ENCODE measurements at places on chromosomes 7 and 10. TPM values are rescaled to one million over a fixed set of nuclear protein-coding genes. Genes with fewer than 3 reads are reported as not detected.

Gene IGF2BP3
- total RNA-seq, result 0.39 TPM

Gene COL1A2
- total RNA-seq, result not detected

Gene PKD2L1
- total RNA-seq, result not detected

- DNase-seq, result no peak
Observed at GRCh38 chr7:119888251-119888650, 384.7 kb upstream of the KCND2 start.

DNA sequence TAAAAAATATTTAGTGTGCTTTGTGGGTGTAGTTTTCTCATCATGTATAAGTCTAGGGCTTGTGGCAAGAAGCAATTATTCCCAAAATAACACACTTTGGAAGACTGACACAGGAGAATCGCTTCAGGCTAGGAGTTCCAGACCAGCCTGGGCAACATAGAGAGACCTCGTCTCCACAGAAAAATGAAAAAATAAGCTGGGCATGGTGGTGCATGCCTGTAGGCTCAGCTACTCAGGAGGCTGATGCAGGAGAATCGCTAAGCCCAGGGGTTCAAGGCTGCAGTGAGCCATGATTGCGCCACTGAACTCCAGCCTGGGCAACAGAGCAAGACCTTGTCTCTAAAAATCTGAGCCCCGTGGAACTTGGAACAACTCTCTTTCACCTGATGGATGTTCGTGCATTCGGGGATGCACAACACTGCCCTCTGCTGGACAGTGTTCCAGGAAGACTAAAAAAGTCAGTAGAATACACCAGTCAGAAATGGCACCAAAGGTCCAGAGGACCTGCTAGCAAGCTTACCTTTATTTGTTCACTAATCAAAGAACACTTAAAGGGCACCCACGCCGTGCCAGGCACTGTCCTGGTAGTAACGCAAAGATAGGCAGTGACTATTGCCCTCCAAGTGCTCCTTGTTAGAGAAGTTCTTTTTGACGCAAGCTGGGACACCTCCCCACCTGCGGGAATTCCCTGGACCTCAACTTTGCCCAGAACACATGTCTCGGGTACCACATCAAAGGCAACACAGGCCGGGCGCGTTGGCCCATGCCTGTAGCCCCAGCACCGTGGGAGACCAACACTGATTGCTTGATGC, 81.9 kb upstream of the CALN1 start:
- DNase-seq, result peak; percentile 66

DNA sequence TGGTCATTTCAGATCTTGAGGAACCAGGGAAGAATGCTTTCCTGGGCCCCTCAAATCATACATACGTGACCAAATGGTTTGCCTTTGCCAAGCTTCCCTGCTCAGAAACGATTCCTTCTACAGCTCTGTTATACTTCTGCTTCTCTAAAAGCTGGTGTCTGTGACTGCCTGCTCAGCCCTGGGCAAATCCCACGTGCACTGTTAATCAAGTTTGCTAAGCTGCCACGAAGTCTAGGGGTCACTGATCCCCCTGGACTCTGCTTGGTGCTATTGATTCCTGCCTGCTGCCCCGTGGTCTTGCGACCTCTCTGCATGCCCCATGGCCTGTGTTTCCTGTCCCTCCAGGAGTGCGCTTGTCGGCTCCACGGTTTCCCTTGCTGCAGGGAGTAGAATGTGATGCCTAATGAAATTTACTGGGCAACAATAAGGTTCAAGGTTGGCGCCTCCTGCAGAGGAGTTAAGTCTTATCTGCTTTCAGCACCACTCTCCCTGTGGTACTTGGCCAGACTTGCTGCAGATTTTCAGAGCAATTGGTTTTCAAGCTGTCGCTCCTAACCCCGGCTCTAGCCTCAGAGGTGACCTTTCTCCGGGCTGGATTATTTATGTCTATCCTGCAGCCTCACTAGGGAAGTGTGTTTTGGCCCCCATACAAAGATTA, 201.6 kb upstream of the FZD8 start:
- no peak for DNase-seq

GRCh38 chr7:5526100-5526905, 102.7 kb upstream of the TNRC18 start:
- peak; percentile 78 for DNase-seq

DNA sequence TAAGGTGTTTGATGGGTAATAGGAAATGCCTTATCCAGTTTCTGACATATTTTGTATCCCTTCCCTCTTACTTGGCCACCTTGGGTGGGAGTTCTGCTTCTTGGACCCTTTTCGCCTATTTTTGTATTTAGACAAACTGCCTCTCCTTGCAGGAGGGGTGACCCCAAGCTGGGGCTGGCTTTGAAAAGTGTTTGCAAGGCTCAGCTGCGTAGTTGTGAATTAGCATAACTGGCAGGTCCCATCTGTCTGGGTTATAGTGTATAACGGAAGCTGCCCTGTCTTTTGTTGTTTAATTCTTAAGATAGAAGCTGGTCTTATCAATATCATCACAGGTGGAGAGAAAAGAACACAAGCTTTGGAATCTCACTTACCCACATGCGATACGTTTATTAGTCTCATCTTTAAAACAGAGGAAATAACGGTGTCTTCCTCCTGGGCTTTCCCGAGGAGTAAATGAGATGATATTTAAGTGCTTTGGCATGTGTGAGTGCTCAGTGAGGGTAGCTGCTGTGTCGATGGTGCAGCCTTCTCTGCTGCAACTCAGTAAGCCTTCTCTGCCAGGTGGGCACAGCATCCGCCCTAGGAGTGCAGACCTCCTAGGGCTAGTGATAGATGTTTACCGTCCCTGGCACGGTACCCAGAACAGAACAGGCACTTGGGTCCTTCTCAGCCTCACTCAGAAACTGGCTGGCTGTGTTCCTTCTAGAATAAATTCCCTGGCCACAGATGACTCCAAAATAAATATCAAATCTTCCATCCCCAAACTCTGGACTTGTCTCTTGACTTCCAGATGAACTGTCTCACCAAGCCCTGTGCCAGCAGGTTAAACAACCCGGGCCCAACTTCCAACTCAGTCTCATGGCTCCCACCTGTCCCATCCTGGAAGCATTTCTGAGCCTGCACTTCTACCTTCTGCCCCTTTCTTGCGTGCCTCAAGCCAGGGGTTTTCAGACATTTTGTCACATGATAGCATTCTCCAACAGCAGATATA, 227.3 kb downstream of the GFRA1 start:
- DNase-seq, result no peak

DNA sequence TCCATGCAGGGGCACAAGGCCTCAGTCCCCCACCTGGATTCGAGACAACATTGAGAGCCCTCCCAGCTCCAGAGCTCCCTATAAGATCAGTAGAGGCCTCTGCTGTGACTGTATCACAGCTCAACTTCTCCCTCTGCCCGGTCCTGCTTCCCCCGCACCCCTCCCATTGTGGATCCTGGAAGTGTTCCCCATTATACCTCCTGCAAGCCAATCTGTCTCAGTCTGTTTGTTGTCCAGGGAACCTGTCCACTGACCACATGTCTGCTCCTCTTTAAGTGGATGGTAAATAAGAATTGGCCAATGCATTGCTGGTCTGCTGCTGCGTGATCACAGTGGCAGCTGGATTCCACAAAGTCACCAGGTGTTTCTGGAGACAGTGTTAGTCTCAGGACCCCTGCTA, 259.7 kb upstream of the HABP2 start:
- DNase-seq, result no peak

DNA sequence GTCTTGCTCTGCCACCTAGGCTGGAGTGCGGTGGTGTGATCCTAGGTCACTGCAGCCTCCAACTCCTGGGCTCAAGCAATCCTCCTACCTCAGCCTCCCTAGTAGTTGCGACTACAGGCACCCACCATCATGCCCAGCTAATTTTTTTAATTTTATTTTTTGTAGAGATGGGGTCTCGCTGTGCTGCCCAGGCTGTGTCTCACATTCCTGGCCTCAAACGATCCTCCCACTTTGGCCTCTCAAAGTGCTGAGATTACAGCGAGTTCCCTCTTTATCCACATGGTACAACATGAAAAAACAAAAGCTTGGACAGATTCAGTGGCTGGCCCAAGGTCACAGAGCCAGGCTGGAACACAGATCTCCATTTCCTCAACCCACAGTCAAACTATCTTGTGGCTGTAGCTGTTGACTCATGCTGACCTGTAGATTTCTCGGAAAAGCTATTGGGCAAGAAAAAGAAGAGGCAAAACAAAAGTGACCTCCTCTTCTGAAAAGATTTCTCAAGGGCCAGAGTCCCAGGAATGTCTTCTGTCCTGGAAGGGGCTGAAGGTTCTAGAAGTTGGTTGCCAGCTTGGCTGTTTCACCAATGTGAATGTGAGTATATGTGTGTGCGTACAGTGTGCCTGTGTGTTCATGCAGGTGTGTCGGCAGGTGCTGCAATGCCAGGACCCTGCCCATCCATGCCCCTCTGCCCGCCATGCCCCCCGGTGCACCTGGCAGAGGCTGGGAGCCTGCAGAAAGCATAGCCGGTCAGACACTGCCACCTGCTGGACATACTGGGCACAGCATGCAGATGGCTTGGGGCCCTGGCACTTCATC, 28.4 kb downstream of the TMEM130 start:
- DNase-seq, result peak; percentile 81

GRCh38 chr7:22214000-22214399, 143.0 kb downstream of the RAPGEF5 start:
- no peak for DNase-seq

All from activated naive CD4-positive, alpha-beta T cell treated with anti-CD3 and anti-CD28 coated beads, Interleukin-2, amount 50 U/mL, for 72 hours (primary cell).